A673 (cell line): ENCODE measurements at places on chromosomes 12 and 14.

GRCh38 chr14:22518073-22518472 is 71.0 kb downstream of the DAD1 start:
- peak; percentile 78 for DNase-seq

DNA sequence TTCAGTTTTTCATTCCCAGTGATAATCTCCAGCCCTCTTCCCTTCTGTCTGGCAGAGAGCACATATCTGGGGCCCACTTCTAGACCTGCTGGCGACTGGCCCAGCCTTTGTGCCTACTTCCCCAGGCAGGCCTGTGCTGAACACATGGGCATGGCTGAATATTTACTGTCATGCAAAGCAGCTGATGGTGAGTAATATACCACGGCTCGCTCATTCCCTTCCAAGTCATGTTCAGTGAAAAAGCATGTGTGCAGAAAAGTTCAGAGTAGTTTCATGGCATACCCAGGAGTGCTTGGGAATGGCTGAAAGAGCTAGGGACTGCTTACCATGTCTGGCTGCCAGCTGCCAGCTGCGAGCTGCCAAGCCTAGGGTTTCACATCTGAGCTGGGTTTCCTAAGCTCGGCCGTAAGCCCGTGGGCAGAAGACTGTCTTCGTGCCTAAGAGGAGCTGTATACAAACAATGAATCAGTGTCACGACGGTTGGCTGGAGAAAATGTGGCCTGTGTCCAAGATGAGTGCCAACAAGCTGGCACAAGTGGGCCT is 179.9 kb upstream of the PELI2 start:
- DNase-seq, result no peak

DNA sequence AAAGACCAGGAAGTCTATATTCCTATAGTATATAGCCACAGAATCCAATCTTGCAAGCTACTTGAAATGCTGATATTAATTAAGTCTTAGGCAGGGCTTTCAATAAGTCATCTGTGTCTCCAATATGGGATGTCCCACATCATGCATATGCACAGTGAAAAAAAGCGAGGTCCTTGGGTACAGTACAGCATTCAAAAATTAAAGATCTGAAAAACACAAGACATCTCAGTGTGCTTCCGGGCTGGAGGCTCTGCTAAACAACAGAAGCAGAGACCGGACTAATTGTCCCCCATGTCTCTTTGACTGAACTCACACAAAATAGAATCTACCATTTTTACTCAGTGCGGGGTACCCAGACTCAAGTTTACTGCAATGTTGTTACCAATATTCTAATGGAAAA is 156.0 kb downstream of the DAD1 start:
- peak; percentile 85 for DNase-seq

- DNase-seq, result no peak
These were observed 1.8 kb downstream of the GLRX5 start for GRCh38 chr14:95536671-95537070.
